Activated CD8-positive, alpha-beta memory T cell treated with anti-CD3 and anti-CD28 coated beads for 24 hours (primary cell): ENCODE measurements at places on chromosomes 2 and 18.
A peak's percentile ranks its signal among the peaks of the same experiment; 100 is the strongest.

GRCh38 chr2:176174382-176174823, 14.1 kb upstream of the HOXD1 start:
- no peak for DNase-seq

DNA sequence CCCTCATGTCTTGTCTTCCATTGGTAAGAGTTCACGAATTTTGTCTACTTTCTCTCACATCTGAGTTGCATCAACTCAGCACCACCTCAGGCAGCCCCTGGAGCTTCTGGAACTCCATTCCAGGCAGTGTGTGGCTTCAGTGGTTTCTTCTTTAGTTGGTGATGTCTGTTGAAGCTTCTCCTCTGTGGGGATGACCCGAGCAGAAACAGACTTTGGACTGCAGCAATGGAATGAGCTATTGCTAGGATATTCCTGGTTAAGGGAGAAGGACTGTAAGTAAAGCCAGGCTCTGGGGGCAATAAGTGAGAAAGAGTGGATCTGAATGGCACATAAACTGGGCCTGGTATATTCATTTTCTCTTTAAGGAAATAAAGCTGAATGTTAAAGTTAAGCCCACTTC, 32.3 kb upstream of the STAT4 start:
- DNase-seq, result no peak

DNA sequence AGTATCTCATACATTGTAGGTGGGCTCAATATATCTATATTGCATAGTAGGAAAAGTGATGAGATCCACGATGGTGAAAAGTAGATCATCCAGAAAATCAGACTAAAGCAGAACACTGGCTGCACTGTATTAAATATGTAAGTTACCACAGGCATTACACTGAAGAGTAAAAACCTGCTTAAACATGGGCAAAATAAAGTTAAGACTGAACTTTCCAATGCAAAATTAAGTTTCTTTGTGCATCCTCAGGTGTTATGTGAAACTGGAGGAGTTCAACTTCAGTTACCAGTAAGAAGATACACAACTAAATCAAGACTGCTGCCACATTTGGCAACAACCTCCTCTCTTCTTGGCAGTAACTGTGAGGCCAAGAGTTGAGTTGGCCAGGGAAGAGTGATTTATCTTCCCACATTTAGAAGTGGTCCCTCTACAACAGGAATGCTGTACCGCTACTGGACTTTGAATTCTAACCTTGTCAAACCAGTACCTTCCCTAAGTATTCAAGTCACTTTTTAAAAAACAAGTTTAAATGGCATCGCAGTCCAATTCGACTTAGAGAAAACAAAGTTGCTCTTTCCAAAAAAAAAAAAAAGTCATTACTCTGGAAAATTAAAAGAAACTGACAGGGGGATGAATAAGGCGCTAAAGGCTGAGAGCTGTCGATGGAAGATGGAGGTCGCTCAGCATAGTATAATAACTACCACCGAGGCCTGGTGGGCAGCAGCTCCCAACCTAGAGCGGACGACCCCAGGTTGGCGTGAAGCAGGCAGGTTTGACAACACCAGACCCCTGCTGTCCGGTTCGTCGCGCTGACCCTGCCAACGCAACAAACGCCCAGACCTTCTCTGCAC, 1.1 kb downstream of the MAP4K3 start:
- DNase-seq, result no peak

DNA sequence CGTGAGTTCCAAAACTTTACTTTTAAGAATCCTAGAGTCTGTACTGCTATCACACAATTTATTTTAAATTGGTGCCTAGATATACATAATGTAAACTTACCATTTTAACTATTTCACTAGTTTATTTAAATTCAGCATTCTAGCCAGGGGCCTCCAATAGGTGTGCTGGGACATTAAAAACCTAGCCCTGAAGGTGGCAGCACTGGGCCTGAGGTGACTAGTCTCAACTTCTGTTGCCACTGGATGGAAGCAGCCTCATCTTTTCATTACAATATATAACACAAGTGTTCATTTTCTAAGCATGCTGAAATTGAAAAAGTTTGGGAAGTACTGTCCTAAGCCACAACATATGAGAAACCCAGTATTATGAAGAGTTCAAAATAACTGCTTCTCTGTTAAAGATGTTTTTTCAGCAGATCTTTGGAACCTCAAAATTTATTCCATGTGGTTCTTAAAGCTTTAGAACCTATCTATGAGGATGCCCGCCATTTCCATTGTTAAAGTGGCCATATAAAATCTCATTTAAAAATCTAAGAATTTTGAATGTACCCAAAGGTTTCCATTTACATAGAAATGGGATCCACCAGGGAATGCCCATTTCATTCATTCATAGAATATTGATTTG, 2.9 kb upstream of the RBBP8 start:
- peak; percentile 87 for DNase-seq

DNA sequence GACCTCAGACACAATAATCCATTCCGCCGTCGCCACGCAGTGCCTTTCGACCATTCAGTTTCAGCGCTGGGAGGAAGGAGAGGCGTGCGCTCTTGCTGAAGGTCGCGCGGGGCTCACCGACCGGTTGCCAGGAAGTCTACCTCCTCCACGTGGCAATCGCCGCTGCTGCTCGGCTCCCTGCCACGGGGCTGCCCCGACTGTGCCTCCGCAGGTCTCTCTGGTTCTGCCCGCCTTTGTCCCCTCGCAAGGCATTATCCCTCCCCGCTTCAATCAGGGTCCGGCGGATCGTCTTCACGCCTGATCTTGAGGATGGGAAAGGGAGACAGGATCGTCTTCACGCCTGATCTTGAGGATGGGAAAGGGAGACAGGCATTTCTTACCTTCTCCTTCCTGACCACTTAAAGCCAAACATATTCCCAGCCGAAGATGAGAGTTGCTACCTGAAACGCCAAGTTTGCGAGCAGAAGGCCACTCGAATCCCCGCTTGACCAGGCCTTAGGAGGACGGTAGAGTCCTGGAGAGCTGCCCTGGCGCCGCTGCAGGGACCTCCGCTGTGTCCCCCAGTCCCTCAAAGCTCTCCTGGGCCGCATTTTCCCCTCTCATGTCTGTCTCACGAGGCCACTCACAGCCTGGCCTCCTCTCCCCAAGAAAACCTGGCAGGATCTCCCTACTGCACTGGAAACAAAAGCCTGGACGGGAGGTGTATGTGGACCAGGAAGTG, 4.3 kb upstream of the GPR45 start:
- DNase-seq, result peak; percentile 68

DNA sequence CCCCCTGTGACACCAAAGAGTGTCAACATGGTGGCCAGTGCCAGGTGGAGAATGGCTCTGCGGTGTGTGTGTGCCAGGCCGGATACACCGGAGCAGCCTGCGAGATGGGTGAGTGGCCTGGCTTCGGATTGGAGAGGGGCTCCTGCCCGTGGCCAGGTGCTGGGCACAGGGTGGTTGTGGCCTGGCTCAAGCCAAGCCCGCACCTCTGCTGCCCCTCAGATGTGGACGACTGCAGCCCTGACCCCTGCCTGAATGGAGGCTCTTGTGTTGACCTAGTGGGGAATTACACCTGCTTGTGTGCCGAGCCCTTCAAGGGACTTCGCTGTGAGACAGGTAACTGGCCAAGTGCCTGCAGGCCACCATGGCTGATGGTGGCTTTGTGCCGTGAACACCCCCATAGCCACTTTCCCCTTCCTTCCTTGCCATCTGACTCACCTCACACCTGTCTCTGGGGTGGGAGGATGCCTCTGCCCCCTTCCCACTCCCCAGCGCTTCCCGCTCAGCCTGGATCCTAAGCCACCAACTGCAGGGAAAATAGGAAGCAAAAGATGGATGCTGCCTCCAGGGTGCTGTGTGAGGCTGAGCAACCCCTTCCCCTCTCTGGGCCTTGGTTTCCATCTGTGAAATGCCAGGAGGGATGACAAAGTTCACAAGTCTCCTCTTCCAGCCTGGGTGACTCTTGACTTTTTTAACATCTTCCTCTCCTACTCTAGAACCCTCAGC, 41.8 kb downstream of the SNED1 start:
- no peak for DNase-seq

DNA sequence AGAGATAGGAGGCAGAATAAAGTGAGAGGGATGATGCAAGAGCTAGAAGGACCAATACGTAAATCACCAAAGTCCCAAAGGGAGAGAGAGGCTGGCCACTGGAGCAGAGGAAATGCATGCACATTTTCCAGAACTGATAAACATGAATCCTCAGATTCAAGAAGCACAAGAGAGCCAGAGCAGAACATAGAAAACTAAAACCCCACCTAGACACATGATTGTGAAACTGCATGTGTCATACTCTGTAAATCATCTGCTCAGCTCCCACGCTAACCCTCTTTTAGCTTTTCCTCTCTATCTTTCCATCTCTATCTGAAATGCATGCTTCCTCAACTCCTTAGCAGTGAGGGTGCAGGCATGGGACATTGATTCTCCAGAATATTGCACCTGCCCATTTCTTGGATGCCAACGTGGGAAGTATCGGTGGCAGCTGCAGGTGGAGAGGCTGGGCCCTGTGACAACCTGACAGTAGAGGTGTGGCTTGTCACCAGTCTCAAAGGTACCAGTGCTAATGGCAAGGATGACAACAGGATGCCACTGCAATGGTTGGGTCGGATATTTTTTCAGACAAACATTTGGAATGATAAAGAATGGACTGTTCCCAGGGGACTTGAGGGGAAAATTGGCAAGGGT, 89.3 kb upstream of the OTOS start:
- peak; percentile 28 for DNase-seq

DNA sequence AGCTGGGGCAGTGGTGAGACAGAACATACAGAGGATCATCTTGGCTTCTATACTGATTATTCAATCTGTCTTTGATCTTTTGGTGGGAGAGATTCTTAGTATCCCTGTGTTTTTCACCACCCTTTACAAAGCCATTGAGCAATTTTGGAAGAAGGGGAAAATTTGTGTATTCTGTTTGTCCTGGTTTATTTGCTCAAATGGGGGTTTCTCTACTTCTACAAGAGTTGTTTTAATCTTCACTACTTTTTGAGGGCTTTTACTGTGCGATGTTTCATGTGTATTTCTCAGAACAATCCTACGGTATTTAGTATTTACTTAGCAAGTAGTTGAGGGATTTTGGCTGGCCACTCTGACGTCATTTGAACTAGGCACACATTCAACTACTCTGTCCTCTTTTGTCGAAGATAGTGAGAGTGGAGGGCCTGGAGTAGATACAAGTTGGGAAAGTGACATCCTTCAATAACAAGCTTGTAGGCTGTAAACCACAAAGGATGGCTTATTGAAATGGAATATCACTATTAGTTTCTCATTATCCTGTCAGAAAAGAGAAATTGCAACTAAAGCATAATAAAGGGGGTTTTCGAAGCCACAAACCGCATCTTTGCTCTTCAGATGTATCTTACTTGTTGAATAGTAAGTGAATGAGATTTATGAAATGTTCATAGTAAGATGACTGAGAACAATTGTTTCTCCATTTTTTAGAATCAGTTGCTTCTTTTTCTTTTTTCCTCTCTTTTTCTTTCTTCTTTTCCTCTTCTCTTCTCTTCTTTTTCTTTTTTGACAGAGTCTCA, 24.8 kb downstream of the FMNL2 start:
- no peak for DNase-seq

DNA sequence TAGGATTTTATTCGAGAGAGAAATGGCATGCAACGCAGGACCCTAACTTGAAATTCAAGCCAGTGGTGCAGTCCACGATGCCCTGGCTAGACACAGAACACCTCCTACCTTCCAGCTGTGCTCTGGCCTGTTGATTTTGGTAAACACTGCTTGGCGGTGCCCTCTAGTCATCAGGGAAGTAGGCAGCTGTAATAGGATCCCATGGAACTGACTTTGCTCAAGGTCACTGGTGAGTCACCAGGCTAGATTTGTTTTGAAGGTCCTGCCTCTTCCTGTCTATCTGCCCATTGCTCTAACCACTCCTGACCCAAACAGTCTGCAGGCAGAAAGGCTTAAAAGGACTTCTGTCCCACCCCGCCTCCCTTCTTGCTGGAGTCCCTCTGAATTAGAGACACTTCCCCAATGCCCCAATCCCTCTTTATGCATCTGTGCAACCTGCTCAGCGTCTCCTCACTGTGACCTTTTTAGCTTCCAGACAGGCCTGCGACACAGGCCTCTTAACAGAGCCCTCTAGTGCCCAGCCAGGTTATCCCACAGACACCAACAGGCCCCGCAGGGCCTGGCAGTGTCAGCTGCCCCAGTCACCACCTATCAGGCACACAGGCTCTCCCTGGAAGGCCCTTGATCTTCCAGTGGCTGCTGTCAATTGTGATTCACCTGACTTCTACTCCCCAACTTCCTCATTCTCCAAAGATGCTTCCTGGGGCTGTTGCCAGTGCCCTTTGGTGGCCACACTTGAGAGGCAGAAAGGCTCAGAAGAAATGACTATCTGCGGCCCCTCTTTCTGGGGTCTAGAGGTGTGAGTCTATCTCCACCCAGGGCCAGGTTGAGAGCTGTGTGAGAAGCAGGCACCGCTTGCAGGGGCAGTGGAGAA, 5.2 kb downstream of the TMEM127 start:
- DNase-seq, result no peak

DNA sequence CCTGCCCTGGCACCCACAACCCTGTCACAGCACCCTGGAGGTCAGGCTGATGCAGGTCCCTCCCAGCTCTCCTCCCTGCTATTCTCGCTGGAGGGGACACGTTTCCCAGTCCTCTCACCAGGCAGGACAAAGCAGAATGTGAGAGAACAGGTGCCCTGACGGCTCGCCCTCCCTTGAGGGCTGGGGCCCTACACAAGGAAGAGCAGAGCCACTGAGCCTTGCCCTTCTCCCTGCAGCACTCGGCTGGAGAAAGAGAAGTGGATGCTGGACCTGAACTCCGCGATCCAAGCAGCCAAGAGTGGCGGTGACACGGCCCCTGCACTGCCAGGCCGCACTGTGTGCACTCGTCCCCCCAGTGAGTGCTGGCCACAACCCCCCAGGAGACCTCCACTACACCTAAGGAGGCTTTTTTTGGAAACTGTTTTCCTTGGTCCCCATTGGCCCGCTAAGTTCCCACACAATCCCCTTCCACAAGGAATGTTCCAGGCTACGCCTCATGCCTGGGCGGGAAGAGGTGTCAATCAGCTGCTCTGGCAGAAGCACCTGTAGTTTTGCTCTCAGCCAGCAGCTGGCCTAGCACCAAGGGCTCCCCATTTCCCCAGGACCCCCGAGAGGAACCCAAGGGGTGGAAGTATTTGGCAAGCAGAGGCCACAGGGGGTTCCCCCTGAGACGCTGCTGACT, 17.4 kb downstream of the STK25 start:
- no peak for DNase-seq
